ENCODE measurements at places on chromosomes 1 and 21.

DNA sequence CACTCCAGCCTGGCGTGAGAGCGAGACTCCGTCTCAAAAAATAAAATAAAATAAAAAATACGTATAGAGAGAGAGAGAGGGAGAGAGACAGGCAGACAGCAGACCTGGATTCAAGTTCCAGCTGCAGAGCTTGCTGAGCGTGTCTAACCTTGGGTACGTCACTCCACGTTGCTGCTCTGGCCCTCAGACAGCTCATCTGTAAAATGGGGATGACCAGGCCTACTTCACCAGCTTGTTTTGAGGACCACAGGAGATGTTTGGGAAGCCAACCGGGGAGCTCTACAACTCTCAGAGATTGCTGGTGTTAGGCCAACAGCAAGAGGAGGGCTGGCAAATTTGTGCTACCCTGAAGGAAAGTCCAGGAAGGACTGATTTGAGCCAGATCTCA is 499 bp upstream of the TRAF5 start:
- no peak for DNase-seq

- DNase-seq = no peak
These were observed 207.5 kb downstream of the MATN1 start for GRCh38 chr1:30515755-30516484.

GRCh38 chr1:18032172-18032859 is 75.3 kb upstream of the IGSF21 start:
- no peak for DNase-seq

DNA sequence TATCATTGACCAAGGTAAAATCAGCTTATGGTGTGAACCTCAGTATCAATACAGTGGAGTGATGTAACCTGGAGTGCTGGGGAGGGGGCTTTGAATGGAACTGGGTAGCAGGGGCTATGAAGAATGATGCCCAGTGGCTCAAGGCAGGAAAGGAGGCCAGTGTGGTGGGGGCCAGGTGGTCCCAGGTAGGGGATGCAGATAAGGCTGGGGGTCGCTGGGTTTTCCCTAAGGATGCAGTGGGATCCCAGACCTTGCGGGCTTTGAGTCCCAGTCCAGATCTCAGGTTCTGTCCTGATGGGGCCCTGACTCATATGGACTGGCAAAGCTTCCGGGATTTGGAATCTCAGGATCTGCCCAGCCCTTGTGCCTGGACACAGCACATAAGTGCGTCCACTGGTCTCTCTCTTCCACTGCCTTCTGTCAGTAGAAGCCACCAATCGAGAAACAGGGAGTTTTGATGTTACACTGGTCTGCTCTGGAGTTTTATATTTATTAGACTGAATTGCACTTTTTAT is 52.0 kb downstream of the S100B start:
- no peak for DNase-seq

- no peak for DNase-seq
These were observed 53.6 kb upstream of the AJAP1 start for GRCh38 chr1:4600615-4601460.

DNA sequence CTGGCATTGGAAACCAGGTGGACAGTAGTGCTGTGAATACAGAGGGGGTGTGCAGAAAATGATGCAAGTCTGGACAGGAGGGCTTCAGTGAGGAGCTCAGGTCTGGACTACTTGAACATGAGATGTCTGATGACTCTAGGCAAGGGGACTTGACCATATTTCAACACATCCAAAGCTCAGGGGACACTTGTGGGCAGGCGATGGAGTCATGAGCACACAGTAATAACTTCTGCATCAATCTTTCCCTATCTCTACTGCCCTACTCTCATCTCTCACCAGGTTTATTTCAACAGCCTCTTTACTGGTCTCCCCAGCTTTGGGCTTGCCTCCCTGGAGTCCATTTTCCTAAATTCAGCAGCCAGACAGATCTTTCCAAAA is 21.9 kb downstream of the FMO2 start:
- no peak for DNase-seq

DNA sequence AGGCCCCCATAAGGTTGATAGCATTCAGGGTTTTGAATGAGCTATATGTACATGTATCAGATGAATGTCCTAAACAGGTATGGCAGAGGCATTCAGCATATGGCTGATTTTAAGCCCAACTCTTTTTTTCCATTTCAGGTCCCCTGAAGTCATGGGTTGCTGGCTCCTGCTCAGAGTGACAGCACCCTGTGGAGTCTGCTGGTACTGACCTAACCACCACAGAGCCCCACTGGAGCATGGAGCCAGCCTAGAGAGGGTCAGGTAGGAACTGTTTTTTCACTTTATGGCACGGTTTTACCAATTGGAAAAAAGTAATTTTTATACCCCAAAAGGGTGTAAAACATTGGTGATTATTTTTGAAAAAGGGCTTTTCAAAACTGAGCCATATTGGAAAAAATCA is 82.5 kb upstream of the MPC2 start:
- no peak for DNase-seq

- DNase-seq = no peak
These were observed 171.1 kb upstream of the LHX8 start for GRCh38 chr1:74963120-74963519.

DNA sequence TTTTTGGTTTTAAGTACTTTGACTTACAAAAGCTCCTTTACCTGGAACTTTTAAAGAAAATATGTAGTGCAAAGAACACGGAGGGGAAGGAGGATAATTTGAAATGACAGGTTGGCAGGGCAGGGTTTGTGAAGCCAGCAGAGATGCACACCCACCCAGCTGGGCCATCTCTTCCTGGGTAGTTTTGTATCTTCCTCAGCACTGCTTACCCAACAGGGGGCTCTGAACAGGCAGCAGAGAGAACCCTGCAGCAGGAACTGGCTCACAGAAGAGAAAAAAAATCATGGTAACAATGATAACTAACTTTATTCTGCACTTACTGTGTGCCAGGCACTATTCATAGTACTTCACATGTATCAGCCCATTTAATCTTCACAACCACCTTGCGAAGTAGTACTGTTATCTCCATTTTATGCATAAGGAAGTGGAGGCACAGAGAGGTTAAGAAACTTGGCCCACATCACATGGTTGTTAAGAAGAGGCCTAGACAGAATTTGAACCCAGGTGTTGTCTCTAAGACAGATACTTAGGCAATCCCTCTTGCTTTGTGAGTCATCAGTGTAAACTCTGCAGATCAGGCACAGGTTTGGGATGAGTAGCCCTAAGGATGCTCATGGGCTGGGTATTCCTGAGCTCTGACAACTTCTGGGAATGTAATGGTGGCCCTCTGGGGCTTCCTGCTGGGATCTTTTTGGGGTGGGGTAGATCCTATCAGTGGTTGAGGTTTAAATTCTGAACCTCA is 60.8 kb downstream of the ELK4 start:
- DNase-seq = no peak

GRCh38 chr1:15718199-15718601 is 17.9 kb upstream of the SLC25A34 start:
- no peak for DNase-seq

DNA sequence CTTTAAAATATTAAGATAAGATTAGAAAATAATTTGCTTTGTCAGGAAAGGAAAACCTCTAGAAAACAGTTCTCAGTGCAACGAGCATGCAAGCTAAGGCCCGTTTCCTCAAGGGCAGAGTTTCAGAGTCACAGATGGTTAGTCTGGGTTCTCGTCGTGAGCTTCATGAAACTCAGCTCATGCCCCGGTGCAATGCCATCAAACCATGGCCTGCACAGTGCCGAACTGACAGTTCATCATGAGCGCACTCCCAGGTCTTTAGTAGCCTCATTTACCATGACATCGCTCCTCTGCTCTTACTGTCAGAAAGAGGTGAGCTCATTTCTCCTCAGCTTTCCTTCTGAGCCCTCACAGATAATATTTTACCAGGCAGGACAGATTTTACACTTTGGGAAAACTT is 319.2 kb downstream of the NTNG1 start:
- DNase-seq = peak; percentile 50

GRCh38 chr1:247639381-247639981 is 34.1 kb downstream of the OR2G3 start:
- DNase-seq = no peak

DNA sequence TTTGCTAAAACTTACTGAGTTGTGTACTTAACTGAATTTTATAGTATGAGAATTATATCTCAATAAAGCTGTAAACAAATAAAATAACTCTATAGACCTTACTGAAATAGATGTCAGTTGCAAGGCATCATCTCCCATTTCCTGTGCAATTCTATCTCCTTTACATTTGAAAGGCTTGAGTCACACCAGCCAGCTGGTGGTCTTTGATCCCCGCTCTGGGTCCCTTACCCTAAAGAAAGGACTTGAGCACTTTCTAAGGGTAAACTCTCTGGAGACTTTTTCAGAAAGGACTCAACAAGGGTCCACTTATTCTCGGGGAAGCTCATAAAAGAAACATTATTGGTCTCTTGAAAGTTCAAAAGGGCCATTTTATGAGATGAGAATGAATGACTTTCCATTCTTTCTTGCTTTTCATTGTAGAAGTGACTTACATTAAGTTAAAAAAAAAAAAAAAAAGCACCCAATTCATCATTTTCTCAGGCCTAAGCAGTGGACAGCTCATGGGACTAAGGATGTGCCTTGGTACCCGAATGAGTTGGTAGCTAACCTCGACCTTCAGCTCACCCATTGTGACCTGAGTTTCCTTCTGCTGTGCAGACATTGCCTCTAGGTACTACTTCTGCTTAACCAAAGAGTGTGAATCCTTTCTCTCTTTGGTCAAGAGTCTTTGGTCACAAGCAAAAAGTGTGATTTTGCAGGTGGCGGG is 147.0 kb upstream of the COA6 start:
- DNase-seq = no peak

- no peak for DNase-seq
These were observed 6.9 kb downstream of the TRAPPC10 start for GRCh38 chr21:44018813-44019567.

Measured in NCI-H446 treated with DMSO at 0.1 percent for 48 hours (cell line).